ENCODE measurements at places on chromosomes 12 and 14. TPM values are rescaled to one million over a fixed set of nuclear protein-coding genes. Genes with fewer than 3 reads are reported as not detected.
A peak's percentile ranks its signal among the peaks of the same experiment; 100 is the strongest.

- peak overlapping the region; percentile 98 for H3K4me3 ChIP-seq
- no peak for DNase-seq
- H3K27ac ChIP-seq = peak overlapping the region; percentile 100
- H3K4me1 ChIP-seq = peaks cover 37% of the 10 kb centered on the region
- no peaks in the 10 kb centered on the region for H3K27me3 ChIP-seq
- H3K36me3 ChIP-seq = peaks cover 8% of the 10 kb centered on the region
These were observed 614 bp upstream of the NACA start for GRCh38 chr12:56725723-56726102.

DNA sequence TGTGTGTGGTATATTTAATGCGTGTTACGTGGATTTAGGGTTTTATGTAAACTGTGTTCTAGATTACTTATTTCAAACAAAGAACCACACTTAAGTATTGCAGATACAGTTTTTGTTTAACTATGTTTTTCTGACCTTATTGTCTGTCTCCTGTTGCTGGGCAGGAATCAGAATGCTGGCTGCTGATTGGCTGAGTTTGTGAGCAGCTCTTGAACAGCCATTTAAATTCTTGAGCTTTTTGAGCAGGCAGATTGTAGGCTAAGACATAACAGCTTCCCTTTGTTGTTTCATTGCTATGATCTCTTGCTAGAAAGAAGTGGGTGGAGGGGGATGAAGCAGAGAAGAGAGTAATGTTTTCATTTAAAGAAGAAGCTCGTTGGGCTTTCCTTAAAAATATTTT is 52.2 kb downstream of the ATF7IP start:
- peaks cover 39% of the 10 kb centered on the region for H3K36me3 ChIP-seq
- peak overlapping the region; percentile 2 for H3K4me3 ChIP-seq
- DNase-seq = no peak
- H3K4me1 ChIP-seq = peaks cover 19% of the 10 kb centered on the region

DNA sequence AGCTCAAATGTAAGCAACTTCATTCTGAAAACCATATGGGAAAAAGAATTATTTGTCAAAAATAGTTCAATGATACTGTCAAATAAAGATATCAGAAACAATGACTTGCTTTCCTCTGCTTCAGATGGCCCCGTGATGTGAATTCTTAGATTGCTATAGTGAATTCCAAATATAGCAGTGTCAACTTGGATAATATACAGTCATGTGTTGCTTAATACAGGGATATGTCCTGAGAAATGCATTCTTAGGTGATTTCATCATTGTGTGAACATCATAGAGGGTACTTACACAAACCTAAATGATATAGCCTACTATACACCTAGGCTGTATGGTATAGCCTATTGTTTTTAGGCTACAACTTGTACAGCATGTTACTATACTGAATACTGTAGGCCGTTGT is 108.7 kb upstream of the MIS18BP1 start:
- no peak for DNase-seq
- H3K27ac ChIP-seq = no peak overlapping the region
- H3K4me3 ChIP-seq = no peak overlapping the region
- no peaks in the 10 kb centered on the region for H3K27me3 ChIP-seq
- H3K4me1 ChIP-seq = no peaks in the 10 kb centered on the region

GRCh38 chr14:56678838-56679237 is 99.2 kb downstream of the TMEM260 start:
- no peaks in the 10 kb centered on the region for H3K4me1 ChIP-seq
- peaks cover 18% of the 10 kb centered on the region for H3K27me3 ChIP-seq
- H3K36me3 ChIP-seq = no peaks in the 10 kb centered on the region
- DNase-seq = no peak

DNA sequence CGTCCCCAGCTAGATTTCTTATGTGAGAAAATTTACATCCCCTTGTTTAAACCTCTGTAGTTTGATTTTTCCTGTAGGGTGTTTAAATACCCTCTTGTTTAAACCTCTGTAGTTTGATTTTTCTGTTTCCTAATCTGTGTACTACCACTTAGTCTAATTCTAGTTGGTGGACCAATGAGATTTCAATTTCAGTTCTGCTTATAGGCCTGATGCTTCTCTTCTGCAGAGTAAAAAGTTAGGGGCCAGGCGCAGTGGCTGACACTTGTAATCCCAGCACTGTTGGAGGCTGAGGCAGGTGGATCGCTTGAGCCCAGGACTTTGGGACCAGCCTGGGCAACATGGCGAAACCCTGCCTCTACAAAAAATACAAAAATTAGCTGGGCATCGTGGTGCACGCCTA is 11.5 kb downstream of the UBC start:
- H3K27me3 ChIP-seq = peaks cover 3% of the 10 kb centered on the region
- no peak overlapping the region for H3K4me3 ChIP-seq
- no peak overlapping the region for H3K27ac ChIP-seq

The TAS2R8 gene
- 0.24 TPM for total RNA-seq

The PRB2 gene
- total RNA-seq = not detected

The KRT6C gene
- total RNA-seq = not detected

Measured in progenitor cell of endocrine pancreas (in vitro differentiated cells).